Kasumi-1 (cell line): ENCODE measurements at places on chromosomes 12 and 14.

DNA sequence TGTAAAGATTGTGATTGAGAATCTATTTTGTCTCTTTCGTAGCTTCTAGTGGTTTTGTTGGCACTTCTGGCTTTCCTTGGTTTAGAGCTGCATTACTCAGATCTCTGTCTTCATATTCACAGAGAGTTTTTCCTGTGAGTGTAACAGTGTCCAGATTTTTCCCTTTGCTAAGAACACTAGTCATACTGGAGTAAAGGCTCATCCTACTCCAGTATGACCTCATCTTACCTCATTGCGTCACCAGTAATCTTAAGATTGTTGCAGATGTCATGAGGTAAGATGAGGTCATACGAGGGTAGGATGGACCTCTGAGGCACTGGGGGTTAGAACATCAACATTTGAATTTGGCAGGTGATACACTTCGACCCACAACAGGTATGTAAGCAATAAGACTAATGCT lies 461.2 kb downstream of the FLRT2 start:
- no peak for DNase-seq

DNA sequence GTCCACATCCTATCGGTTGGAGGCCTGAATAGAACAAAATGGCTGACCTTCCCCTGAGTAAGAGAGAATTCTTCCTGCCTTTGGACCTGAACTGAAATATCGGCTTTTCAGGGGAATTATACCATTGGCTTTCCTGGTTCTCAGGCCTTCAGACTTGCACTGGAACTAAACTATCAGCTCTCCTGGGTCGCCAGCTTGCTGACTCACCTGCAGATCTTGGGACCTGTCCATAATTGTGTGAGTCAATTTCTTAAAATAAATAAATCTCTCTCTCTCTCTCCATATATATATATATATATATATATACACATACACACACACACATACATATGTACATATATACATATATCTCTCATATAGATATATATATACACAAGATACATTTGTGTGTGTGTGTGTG lies 41.6 kb downstream of the KCNK10 start:
- DNase-seq, result no peak

- DNase-seq, result no peak
Measured at GRCh38 chr14:88209273-88209672, 113.8 kb downstream of the KCNK10 start.

DNA sequence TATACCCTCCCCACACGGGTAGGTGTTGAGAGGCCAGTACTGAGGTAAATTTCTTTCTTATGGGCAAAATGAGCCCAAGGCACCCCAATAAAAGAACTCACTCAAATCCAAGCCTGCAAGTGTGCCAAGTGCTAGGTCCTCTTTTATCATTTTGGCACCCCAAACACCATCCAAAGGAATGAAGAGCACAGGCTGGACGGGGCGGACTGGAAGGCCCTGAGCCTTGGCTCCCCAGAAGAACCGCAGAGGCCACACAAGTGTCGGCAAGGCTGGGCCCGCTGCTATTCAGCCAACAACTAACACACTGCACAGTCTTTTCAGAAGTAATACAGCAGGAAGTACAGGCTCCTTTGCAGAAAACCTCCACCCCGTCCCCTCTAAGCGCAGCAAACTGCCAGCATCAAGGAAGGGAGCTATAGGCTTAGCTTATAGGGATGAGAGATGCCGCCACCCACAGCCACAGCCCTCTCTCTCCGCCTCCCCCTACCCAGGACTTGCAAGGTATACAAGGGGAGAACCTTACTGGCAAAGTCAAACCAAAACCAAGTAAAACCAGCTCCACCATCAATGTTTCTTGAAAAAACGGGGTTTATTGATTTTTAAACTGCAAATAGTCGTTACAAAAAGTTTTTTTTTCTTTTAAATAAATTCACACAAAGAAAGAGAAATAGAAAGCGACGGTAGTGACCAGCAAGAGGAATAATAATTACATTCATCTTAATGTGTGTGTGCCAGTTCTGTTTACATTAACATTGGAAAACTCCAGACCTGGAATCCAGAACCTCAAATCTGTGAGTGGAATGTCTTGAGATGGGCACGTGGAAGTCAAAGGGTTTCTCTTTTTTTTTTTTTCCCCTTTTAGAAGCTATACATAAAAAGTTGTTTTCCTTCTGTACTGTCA lies 5.5 kb downstream of the ZFP36L1 start:
- peak; percentile 19 for DNase-seq

- DNase-seq, result peak; percentile 84
Measured at GRCh38 chr14:37150414-37150813, 22.0 kb downstream of the SLC25A21 start.

- no peak for DNase-seq
Measured at GRCh38 chr14:78154827-78155226, 15.3 kb upstream of the NRXN3 start.

- no peak for DNase-seq
Measured at GRCh38 chr12:117867348-117867747, 101.4 kb downstream of the KSR2 start.

DNA sequence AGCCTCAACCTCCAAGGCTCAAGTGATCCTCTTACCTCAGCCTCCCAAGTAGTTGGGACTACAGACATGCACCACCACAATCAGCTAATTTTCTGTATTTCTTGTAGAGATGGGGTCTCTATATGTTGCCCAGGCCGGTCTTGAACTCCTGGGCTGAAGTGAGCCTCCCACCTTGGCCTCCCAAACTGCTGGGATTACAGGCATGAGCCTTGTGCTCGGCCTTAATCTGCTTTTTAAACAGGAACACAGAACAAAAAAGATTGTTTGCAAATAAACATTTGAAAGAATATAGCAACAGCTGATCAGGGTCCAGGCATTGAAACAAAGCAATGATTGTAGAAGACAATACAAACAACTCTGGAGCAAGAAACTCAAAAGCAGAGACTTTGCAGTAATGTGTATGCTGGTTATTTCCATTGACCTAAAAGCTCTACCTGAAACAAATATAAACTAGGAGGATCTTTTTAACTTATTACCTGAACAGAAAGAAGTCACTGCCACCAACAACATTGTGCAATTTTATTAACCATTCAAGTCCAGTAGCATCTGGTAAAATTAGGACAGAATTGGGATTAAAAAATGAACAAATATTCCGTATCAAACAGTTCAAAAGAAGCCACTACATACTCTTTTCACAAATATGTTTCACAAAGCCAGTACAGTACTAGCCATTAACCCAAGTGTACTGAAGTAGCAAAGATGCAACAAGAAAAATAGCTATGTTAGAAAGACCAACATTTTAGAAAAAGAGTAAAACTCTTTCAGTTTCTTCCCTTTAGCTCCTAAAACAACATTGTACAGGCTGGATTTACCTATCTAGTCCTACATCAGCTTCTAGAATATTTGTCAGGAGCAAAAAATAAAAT lies 14.2 kb downstream of the AMN1 start:
- no peak for DNase-seq

DNA sequence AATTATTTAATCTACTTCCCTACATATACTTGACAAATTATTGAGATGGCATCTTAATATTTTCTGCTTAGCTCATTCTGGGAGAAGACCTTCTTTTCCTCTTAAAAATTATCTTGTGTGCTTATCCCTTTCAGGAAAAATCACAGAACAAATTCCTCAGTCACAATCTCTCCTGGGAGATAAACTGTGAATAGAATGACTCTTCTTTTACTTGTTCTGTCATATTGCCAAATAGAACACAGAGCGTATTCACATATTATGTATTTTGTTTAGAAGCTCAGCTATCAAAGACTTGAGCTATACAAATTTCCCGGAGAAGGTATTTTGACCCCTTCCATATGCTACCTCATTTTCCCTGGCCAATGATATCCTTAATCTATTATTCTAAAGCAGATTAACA lies 146.7 kb downstream of the TMEM117 start:
- no peak for DNase-seq

DNA sequence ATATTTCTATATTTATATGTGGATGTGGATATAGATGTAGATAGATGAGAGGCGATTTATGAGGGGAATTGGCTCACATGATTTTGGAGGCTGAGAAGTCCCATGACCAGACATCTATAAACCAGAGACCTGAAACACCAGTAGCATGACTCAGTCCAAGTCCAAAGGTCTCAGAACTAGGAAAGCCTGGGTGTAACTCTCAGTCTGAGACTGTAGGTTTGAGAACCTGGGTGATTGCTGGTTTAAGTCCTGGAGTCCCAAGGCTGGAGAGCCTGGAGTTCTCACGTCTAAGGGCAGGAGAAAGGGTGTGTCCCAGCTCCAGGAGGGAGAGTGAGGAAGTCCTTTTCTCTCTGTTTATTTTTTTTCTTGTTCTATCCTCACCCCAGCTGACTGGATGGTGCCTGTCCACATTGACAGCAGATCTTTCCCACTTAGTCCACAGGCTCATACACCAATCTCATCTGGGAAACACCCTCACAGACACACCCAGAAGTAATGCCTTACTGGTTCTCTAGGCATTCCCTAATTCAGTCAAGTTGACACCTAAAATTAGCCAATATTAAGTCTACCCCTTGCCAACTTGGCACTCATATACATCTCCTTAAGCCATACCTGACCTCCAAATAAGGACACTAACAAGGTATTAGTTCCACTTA lies 45.4 kb downstream of the EMP1 start:
- no peak for DNase-seq

DNA sequence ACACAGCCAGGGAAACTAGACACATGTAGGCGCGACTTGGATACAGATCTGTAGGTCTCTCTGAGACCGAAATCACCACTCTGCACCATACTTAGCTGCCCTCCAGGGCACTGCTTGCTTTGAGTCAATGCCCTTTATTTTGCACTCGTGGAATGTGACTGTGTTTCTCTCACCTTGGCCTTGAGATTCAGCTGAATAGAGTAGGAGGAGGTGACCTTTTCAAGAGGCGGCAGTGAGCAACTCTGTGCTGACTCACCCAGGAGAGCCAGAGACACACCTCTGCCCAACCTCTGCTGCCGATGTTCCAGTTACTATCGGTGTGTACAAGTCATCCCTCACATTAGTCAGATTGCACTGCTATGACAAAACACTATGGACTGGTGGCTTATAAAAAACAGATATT lies 583.4 kb downstream of the VRK1 start:
- DNase-seq, result no peak

DNA sequence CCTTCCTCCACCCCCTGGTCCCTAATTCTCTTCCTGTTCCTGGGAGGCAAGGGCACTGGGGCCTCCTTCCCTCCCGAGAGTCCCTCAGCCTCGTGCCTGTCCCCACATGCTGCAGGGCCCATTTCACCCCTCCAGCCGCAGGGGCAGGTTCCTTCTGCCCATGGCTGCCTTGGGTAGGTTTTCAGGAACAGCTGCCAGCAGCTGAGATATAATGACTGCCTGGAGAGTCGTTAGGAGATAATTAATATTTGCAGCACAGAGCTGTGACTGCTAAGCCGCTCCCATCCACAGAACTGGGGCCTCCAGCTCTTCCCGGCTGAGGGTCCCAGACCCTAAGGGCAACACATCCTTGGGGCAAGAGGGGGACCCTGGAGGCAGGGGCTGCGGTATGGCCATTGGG lies 211.9 kb upstream of the LHX5 start:
- DNase-seq, result no peak

DNA sequence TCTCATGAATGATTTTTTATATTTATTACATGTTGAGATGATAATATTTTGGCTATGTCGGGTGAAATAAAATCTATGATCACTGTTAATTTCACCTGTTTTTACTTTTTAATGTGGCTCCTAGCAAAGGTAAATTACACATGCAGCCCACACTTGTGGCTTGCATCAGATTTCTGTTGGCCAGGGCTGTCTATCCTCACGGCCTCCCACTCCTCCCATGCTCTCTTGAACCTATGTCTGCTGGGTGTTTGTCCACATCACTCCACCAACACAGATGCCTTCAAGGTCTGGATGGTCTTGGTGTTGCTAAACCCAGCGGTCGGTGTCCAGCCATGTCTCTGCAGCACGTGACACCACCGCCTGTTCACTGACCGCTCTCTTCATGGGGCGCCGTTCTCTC lies 339.4 kb upstream of the FKBP4 start:
- no peak for DNase-seq

- no peak for DNase-seq
Measured at GRCh38 chr12:46944771-46945170, 119.0 kb upstream of the SLC38A4 start.
